SJSA1 (cell line): ENCODE measurements at places on chromosomes 5 and 9.

DNA sequence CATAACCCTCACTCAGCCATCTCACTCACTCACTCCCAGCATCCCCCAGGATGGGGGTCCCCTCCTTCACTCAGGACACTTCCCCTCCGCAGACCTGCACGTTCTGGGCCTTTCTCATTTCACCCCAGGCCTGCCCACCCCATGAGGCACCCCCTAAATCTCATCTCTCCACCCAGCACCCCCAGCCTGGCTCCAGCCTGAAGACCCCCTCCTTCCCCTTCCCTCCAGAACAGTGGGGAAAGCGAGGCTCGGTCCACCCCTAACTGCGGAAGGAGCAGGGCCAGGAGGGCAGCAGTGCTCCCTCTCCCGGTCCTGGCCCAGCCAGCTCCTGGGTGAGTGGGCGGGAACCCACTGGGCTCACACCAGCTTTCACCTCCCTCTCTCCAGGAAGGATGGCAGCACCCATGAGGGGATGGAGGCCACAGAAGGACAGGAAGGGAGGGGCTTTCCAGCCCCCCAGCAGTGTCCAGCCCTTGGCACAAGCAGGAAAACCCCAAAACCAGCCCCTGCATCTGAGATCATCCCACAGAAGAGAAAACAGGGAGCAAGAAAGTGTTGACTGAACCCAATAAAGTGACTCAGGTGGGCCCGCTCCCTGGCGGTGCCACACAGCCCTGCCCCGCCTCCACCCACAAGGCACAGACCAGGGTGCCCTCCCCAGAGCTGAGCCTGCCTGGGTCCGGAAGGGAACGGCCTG, 55.0 kb downstream of the LRSAM1 start:
- DNase-seq, result no peak

GRCh38 chr9:99437145-99437544, 215.1 kb downstream of the SEC61B start:
- no peak for DNase-seq

DNA sequence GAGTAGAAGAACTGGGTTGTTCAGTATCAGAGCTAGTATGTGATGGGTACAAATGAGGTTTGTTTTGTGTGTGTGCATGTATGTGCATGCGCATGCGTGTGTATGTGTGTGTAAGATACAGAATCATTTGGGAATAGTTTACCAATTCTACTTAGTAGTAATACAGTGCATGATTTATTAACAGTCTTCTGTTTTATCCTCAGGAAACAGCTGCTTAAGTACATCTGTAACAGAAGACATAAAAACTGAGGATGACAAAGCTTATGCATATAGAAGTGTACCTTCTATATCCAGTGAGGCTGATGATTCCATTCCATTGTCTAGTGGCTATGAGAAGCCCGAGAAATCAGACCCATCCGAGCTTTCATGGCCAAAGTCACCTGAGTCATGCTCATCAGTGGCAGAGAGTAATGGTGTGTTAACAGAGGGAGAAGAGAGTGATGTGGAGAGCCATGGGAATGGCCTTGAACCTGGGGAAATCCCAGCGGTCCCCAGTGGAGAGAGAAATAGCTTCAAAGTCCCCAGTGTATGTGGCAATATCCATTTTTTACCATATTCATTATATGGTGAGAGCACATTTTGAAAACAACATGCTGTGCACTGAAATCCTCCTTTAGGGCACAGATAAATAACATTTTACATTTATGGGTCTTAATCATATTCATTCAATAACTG, 228.5 kb downstream of the KDM4C start:
- DNase-seq, result no peak

- no peak for DNase-seq
Measured at GRCh38 chr5:169571355-169571754, 12.2 kb upstream of the SPDL1 start.

GRCh38 chr5:9537223-9538141, 8.4 kb downstream of the SEMA5A start:
- no peak for DNase-seq

DNA sequence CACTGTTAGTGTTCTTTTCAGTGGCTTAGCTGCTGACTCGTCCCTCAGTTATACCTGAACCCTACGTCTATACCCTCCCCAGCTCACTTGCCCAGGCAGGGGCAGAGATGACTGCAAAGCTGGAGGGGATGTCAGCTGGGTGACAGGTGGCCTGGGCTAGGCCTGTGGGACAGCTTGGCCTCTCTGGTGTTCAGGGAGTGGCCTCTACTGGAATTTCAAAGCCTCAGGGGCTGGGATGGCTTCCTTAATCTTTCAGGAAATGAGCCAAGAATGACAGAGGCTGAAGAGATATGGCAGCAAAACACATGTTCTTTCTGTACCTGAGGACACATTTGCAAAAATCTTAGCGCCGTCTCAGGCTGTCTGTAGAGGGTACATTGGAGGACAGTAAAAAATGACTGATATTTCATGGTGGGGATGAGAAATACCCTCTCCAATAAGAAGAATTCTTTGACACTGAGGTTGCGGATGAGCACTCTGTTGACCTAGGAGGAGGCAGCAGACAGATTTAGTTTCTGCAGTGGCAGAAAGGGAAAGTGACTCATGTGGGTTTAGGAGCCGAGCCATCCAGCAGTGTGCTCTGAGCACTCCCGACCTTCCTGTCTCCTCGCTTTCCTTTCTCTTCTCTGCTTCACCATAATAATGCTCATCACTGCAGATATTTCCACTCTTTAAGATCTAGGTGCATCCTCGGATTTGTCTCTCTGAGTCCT, 54.4 kb downstream of the ENTREP1 start:
- DNase-seq, result no peak
